ENCODE measurements at places on chromosomes 5 and 9. TPM values are rescaled to one million over a fixed set of nuclear protein-coding genes. Genes with fewer than 3 reads are reported as not detected.

CDKN2B gene
- total RNA-seq = 256 TPM

PCDHB11 gene
- total RNA-seq = 2.8 TPM

GRCh38 chr5:168951356-168951755 is 349.6 kb downstream of the SLIT3 start:
- no peak overlapping the region for H3K4me3 ChIP-seq
- no peak overlapping the region for H3K27ac ChIP-seq
- no peaks in the 10 kb centered on the region for H3K27me3 ChIP-seq
- no peaks in the 10 kb centered on the region for H3K36me3 ChIP-seq

GRCh38 chr5:149887622-149888183 is 56.9 kb downstream of the PDE6A start:
- no peaks in the 10 kb centered on the region for H3K36me3 ChIP-seq
- H3K27me3 ChIP-seq = no peaks in the 10 kb centered on the region
- no peak overlapping the region for H3K27ac ChIP-seq
- no peak overlapping the region for H3K4me3 ChIP-seq
- H3K4me1 ChIP-seq = peaks cover 12% of the 10 kb centered on the region

All from Peyer's patch (tissue), 4 donors.